ENCODE measurements at places on chromosomes 7 and 10.

DNA sequence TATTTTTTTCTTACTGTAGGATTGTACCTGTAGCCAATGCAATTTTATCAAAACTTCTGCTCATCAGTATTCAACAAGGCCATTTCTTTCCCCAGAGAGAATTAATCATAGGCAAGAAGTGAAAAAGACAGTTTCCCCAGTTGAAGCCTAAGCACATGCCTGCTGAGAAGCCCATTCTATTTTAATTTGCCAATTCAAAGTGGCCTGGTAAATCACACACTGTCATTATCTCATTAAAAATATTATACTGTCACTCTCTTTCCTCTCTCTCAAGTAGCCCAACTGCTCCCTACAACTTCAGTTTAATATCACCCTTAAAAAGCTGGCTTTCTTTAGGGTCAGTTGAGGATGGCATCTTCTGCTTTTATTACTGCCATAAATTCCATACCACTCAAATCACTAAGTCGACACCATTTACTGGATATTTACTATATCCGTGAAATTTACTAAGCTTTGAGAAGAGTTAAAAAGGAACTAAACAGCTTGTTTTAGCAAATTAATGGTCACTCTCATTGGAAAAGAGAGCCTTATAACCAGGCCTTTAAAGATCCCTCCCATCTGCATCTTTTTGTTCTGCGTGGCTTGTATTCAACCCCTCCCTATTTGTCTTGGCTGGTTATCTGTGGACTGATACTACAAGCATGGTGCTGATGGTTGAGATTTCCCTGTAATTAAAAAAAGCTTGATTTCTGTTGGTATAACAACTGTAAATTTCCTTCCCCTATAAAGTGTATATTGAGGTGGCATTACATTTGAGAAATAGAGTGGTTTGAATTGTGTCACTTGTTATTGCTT lies 30.6 kb downstream of the COL28A1 start:
- DNase-seq: no peak

DNA sequence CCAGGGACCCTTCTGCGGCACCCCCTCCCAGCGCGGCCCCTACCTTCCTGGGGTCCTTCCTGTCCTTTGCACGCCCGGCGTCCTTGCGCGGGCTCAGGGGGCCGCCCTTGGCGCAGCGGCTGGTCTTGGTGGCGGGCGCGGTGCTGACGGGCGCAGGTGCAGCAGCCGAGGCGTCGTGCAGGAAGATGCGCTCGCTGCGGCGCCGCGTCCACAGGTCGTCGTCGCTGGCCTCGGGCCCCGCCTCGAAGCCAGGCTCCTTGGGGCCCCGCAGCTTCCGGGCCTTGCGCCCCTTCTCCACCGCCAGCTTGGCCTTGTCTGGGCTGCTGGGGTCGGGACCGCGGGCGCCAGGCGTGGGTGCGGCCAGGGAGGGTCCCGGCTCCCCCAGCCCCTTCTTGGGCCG lies 49.8 kb downstream of the SLC29A4 start:
- DNase-seq: no peak

- DNase-seq: no peak
Observed at GRCh38 chr10:3749011-3749410, 36.0 kb downstream of the KLF6 start.

- no peak for DNase-seq
Observed at GRCh38 chr10:127553417-127553816, 4.3 kb downstream of the NPS start.

- DNase-seq: no peak
Observed at GRCh38 chr7:18941207-18941606, 176.2 kb downstream of the TWIST1 start.

DNA sequence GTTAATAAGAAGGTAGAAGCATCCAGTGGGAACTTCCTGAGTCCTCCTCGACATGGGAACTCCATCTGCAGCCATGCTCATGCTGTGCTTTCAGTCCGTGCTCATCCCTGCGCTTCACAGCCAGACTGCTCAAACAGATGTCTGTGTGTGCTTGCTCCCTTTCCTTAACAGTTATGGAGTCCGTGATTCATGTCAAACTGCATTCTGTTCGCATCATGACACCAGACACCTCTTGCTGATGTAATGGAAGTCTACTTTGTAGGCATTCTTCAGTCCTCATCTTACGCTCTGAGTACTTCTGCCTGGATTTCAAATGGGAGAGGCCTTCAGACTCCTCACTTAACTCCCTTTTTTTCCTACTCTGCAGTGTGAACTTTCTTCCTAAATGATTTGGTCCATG lies 304.9 kb downstream of the SUGCT start:
- no peak for DNase-seq

- no peak for DNase-seq
Observed at GRCh38 chr10:17649836-17650235, 5.9 kb downstream of the STAM start.

DNA sequence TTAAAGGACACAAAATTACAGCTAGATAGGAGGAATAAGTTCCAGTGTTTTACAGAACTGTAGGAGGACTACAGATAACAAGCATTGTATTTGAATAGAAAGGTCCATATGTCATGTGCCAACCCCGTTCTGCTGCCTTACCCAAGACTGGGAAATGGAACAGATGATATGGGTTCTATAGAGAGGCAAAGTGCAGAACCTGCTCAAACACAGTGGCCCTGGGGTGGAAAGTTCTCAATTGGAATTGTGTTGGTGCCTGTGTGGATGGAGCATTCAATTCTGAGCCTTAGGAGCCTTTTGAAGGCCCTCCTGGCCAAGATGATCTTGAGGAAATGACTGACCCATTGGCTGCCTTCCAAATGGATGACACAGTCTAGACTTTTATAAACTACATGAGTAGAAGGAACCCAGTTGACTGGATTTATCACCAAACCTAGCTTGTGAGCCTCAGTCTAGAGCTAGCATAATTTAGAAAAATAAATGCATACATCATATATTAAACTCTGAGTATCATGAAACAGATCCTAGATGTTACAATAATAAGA lies 4.1 kb upstream of the PRSS1 start:
- no peak for DNase-seq

DNA sequence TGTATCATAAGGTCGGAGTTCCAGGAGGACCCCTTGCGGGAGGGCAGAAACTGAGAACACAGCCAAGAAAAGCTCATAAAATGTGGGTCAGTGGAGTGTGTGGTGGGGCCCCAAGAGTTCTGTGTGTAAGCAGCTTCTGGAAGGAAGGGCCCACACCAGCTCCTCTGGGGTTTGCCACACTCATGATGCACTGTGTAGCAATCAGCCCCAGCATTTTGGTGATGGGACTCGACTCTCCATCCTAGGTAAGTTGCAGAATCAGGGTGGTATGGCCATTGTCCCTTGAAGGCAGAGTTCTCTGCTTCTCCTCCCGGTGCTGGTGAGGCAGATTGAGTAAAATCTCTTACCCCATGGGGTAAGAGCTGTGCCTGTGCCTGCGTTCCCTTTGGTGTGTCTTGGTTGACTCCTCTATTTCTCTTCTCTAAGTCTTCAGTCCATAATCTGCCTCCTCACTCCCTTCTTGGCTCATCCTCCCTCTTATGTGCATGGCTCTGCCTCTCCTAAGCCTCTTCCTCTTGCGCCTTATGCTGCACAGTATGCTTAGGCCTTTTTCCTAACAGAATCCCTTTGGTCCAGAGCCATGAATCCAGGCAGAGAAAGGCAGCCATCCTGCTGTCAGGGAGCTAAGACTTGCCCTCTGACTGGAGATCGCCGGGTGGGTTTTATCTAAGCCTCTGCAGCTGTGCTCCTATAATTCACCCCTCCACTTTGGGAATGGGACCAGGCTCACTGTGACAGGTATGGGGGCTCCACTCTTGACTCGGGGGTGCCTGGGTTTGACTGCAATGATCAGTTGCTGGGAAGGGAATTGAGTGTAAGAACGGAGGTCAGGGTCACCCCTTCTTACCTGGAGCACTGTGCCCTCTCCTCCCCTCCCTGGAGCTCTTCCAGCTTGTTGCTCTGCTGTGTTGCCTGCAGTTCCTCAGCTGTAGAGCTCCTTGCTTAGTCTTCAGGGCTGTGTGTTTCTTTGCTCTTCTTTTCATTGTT lies 17.8 kb downstream of the PRSS2 start:
- DNase-seq: no peak

DNA sequence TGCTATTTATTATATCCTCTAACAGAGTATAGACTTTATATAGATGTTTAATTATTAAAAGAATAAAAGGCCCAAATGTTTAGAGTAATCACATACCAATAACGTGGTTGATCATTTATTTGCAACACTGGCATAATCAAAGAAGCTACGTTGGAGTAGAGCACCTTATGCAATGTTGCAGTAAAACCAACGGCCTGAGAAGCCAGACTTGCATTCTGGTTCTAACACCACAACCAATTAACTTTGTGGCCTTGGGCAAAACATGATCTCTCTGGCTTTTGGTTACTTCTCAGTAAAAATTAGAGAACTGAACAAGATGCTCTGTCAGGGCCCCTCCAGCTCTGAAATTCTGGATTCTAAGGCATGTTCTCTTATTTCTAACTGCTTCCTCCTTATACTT lies 476.2 kb downstream of the GRM8 start:
- DNase-seq: no peak

- no peak for DNase-seq
Observed at GRCh38 chr7:51620706-51621105, 304.1 kb upstream of the COBL start.

DNA sequence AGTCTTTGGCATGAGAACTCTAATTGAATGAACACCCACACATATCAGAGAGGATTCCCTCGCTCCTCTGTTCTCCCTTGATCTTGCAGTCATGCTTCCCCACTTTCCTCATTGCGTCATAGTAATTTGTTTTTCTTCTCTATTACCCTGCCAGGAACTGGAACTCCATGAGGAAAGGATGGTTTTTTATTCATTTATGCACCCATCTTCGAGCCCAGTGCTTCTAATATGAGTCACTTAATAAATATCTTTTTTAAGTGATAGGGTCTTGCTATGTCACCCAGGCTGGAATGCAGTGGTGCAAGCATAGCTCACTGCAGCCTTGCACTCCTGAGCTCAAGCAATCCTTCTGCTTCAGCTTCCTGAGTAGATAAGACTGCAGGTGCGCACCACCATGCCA lies 83.5 kb downstream of the OTUD1 start:
- DNase-seq: no peak

GRCh38 chr7:157394246-157395191 lies 57.7 kb downstream of the DNAJB6 start:
- DNase-seq: no peak

- no peak for DNase-seq
Observed at GRCh38 chr7:35482231-35482630, 212.7 kb downstream of the HERPUD2 start.

GRCh38 chr7:120990468-120991118 lies 2.1 kb downstream of the CPED1 start:
- no peak for DNase-seq
